Astrocyte of the cerebellum (primary cell): ENCODE measurements at places on chromosomes 5 and 9.

DNA sequence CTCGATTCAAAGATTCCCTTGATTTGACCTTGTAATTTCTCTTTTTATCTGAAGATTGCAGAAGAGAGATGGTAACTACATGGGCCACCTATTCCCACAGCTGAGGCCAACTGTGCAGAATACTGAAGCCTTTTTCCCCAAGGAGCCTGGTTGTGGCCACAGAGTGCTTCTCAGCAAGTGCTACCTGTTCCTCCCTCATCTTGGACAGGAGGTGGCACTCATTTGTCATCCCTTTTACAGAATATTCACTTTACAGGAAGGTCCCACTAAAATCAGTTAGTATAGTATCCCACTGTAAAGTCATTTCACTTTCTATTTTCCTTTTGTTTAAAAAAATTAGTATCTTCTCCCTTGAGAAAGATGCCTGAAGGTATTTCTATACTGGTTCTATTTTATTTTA, 346.4 kb downstream of the ARL15 start:
- no peak for DNase-seq

- no peak for DNase-seq
These were observed 42.8 kb downstream of the CAMSAP1 start for GRCh38 chr9:135864447-135865049.

- DNase-seq, result peak; percentile 77
These were observed 27.0 kb upstream of the PRRC2B start for GRCh38 chr9:131366761-131367401.

DNA sequence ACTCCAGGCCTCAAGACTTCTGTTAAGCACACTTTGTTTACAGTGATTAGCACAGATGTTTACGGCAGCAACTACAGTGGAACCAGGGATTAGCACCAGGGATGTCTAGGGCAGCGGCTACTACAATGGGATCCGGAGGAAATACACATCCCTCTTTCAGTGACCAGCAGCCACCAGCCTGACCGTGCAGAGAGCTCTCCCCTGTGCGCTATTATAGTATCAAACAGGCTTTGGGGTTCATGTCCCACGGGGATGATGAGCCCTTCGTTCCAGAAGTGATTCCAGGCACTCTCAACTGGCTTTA, 21.5 kb downstream of the GFPT2 start:
- DNase-seq, result no peak

DNA sequence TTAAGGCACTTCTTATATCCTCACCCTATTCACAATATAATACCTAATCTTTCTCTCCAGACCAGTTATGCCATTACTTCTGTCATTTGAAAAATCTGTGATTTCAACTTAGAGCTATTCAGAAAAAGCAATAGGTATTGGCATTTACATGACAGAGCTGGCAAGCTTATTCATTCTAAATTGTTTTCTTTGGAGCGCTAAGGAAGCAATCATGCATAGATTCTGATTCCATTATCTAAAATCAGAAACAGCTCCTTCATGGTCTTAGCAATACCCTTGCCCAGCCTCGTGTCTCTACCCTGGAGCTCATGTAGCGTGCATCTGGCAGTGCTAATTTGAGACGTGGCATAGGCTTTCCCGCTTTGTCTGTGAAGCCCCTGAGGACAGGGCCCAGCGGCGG, 4.5 kb downstream of the SLC1A1 start:
- DNase-seq, result no peak

DNA sequence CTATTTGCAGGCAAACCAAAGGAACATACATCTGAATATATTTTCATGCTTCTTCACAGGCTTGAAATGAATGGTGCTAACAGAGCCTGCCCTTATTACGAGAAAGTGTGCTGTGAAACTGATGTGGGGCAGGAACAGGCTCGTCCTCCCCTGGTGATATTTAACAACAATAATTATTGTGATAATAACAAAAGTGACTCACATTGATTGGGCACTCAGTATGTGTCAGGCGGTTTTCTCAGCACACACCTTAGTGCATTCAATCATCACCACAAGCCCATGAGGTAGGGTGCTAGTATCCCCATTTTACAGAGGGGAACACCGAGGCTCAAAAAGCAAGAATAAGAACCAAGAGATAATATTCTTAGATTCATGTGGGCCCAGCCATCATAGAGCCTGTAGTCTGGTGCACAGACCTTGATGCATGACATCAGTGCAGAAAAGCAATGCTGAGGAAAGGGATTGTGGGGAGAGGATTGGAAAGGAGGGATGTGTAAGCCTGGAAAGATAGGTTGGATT, 18.1 kb upstream of the BOD1 start:
- no peak for DNase-seq

GRCh38 chr9:77013932-77014596, 5.4 kb upstream of the FOXB2 start:
- DNase-seq, result no peak

DNA sequence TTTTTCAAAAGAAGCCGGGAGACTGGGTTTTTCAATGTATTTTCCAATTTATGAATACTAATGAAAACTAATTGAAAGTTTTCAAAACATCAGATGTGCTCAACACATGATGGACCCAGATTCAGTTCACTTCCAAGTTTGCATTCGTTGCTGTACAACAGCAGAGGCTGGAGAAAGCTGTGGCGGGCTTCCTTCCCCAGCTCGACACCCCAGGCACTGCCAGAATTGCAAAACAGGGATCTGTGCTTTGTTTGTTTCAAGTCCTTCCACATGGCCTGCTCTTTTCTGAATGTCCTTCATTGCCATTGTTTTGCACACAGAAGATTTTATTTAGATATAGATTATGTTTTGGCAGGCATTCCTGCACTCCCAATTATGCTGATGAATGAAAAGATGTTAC, 30.3 kb upstream of the INSYN2B start:
- no peak for DNase-seq

DNA sequence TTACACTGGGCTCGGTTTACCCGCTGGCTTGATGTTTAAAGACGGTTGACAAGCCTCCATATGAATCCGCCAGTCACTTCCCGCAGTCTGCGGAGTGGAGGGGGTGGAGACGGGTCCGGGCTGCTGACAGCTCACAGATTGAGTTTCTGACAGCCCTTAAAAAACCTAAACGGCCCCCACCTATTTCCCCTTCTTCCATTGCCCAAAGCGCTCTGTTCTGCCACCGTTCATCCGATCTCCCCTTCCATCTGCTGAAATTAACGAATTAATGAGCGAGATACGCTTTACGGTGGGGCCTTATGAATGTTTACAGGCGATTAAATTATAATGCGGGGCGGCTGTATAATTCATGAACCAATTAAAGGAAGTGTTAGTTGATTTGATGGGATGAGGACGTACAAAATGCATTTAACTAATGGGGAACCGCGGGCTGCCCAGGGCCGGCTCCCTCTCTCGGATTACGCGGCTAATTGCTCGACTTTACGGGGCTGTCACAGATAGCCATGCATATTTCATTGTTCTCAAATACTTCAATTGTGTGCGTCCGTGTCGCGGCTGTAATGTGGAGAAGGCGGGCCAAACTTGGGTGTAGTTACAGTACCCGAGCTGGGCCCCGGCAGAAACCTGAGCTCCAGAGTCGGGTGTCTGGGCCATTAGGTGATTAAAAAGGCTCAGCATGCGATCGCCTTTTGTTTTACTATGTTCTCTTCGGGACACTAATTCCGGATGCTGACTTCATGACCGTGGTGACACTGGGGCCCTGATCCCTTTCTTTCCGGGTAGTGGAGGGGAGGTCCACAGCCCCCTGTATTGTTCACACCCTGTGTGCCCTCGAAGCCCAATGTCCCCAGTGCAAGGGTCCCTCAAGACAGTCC, 74.9 kb downstream of the GTF3C4 start:
- no peak for DNase-seq

GRCh38 chr5:100902440-100903038, 543 bp downstream of the ST8SIA4 start:
- DNase-seq, result no peak

DNA sequence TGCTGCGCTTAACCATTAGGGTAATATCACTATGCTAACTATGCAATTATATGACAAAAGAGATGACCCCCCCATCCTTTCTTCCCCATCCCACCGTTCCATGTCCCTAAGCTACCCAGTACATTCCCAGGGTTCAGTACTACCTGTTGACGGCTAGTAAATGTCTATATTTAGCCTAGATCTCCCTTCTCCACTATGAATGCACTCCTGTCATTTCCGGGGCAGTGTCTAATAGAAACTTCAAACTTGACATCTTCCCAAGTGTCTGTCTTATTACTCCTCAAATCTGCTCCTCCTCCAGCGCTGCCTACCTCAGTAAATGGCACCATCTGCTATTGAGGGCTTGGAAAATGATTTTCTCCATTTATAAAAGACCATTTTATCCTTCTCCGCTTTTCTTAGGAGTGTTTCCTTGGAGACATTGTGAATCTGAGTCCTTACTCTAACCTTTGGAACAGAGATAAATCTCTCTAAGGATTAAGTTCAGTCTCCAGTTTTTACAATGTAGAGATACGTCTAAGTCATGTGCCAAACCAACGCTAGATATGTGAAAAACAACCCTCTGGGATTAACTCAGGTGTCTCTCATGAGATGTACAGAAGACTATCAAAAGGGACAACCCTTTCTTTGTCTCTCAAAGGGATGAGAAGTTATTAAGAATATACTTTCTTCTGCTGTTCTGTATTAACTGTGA, 114.9 kb downstream of the BNC2 start:
- no peak for DNase-seq

DNA sequence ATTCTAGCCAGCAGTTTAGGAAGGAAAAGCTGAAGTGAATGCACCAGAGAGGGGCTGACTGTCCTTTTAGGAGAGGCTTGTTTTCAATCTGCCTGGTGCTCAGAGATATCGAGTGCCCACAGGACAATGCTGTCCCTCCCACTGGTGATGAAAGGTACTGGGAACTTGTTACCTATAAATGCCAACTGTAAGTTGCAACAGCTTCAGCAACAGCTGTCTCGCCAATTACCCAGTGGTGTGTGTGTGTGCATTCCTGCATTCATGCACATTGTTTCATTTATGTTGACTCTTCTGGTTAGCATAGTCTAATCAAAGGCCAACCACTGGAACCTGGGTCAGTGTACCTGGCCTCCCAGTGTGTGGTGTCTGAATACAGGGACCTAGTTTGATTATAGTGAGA, 161.1 kb downstream of the CSNK1G3 start:
- no peak for DNase-seq

- DNase-seq, result no peak
These were observed 25.6 kb downstream of the COL27A1 start for GRCh38 chr9:114180696-114181606.

DNA sequence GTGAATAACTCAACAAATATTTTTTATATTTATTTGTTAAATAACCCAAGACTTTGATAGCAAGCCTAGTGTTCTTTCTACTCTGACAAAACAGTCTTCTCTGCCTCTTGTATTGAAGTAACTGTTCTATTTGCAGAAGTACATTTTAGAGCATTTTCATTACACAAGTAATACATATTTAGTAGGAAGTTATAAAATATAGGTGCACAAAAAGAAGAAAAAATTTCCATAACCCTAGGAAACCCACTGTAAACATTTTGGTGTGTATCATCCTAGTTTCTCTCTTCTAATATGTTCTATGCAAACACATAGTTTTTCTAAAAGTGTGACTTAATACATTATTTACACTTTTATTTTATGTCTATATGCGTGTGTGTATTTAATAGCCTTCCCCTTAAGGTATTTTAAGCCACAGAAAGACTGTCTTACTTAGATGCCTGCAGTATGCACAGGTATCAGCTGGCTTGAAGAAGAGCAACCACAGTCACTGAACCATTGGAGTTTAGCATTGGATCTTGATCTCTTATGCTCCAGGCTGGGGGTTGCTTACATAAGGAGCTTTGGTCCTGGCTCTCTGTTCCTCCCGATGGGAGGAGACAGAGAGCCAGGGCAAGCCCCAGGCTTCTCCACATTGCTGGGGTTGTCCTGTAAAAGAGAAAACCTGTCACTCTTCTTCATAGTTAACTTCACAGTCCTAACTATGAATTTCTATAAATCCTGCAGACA, 3.8 kb downstream of the SELENOP start:
- no peak for DNase-seq

GRCh38 chr9:94586814-94587213, 6.8 kb downstream of the FBP2 start:
- no peak for DNase-seq

DNA sequence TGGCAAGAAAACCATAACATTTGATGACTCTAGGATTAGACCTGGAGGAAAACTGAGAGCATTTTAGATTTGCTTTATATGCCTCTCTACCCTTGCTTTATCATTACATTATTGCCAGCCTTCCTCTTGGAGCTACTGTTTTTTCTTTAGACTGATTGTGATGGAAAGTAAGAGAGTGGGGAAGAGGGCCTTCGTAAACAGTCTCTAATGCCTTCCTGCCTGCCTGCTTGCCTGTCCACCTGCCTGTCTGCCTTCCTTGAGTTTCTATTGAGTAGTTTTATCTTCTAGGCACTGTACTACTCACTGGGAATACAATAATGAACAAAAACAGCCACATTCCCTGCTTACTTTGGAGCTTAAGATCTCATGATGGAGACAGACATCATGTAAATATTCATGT, 189.3 kb downstream of the TRPM3 start:
- no peak for DNase-seq

DNA sequence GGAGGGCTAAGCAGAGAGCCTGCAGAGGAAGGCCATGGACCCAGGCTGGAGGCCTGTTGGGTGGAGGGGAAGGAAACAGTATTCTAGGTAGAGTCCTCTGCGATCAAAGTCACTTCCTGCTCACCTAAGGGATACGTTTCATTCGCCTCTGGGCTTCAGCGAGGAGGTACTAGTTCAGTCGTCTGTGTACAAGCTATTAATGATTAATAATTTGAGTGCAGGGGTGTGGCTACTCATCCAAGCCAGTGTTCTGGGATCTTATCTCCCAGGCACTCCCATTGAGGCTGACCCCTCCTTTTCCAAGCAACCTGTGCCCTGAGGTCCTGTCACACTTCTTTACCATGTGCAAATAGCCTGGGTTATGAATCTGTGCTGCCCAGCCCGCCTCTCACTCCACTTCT, 25.2 kb downstream of the RALGPS1 start:
- DNase-seq, result no peak

DNA sequence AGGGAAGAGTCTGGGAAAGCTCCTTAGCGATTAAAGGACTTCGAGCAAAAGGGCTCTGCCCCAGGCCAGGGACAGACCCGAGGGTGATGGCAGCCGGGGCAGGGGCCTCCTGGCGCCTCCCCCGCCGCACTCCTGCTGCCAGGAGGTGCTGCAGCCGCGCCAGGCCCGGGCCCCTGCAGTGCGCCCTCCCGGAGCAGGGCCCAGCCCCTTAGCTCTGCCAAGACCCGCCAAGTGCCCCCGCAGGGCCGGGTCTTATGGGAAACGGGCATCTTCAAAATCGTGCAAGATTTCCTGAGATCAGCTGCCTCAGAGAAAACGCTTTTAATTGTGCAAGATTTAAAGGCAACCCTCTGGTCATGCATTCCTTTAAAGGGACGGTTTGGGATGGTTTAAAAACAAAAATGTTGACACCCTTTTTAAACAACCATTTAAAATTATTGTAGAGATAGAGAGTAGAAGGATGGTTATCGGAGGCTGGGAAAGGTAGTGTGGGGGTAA, 52.4 kb downstream of the CDC14B start:
- no peak for DNase-seq

- DNase-seq, result no peak
These were observed 122.8 kb upstream of the PITX1 start for GRCh38 chr5:135156715-135157404.

- no peak for DNase-seq
These were observed 74.7 kb downstream of the KIF24 start for GRCh38 chr9:34254141-34254913.

- DNase-seq, result no peak
These were observed 22.2 kb downstream of the AHRR start for GRCh38 chr5:343461-344401.

- no peak for DNase-seq
These were observed 34.8 kb downstream of the TMEM252 start for GRCh38 chr9:68505681-68506409.

GRCh38 chr5:66002415-66002814, 76.0 kb downstream of the ERBIN start:
- DNase-seq, result no peak

GRCh38 chr9:5851445-5851844, 18.5 kb upstream of the ERMP1 start:
- DNase-seq, result no peak
